ENCODE measurements at places on chromosomes 3 and 15.

DNA sequence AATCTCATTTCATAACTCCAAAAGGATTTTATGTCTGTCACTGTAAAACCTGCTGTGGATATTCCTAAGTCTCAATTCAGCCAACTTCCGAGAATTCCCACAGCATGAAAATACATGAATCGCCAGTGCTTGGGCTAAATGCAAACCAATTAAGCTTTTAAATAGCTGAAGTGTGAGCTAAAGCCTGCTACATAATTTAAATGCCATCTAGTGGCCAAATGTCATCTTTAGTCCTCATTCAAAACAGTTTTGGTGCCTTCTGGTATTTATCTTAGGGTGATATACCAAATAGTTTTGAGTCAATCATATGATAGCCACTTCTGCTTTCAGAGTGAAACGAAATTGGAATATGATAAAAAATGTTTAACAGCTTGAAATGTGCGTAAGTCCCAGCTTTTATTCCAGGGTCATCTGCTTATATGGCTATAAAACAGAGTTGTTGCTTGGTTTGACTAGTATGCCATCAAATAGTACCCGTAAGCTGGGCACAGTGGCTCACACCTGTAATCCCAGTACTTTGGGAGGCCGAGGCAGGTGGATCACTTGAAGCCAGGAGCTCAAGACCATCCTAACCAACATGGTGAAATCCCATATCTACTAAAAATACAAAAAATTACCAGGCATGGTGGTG is 41.8 kb upstream of the CCNL1 start:
- no peak for DNase-seq

GRCh38 chr3:122873741-122874515 is 79.1 kb downstream of the SLC49A4 start:
- no peak for DNase-seq

DNA sequence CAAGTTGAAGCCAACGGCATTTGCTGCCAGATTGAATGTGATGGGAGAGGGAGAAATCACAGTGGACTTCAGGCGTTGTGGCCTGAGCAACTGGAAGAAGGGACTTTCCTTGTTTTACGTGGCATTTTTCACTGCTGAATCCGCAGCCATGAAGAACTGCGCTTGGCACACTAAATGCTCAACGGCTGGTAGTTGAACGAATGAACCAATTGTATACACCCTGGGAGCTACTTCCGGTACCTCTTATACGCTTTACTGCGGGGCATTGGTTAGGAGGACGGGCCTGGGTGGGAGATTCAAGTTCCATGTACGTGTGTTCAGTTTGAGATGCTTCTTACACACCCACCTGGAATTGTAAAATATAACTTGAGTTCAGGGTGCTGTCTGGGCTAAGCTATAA is 5.2 kb downstream of the SYNM start:
- DNase-seq, result no peak

DNA sequence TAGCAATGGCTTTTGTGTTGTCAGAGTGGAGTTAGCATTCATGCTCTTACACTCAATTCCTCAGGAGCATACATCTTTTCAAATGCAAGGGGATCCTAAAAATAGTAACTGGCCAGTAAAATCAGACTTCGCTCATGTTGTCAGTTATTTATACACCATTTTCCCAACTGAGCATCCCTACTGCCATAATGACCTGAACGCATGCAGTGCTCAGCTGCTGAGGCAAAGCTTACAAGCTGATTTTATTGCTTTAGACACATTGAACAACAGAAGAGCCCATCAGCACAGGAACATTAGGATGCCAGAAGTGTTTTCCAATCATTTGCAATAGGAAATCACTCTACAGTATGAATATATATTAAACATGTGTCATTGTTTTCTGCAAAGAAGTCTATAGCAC is 689.7 kb upstream of the BCHE start:
- no peak for DNase-seq

DNA sequence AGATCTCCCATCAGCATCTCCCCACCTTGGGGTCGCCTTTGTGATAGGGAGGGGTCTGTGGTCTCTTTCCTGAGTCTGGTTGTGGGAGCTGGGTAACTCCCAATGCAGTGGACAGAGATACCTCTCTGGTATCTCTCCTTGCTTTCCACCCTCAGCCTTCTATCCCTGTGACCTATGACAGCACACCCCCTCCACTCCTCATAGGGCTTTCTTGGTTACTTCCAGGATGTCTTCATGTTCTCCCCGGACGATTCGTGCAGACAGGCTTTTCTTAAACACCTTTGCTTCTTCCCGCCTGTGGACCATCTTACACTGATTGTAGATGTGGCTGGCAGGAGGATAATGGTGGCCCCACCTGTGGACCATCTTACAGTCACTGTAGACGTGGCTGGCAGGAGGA is 14.2 kb upstream of the NRROS start:
- DNase-seq, result no peak

DNA sequence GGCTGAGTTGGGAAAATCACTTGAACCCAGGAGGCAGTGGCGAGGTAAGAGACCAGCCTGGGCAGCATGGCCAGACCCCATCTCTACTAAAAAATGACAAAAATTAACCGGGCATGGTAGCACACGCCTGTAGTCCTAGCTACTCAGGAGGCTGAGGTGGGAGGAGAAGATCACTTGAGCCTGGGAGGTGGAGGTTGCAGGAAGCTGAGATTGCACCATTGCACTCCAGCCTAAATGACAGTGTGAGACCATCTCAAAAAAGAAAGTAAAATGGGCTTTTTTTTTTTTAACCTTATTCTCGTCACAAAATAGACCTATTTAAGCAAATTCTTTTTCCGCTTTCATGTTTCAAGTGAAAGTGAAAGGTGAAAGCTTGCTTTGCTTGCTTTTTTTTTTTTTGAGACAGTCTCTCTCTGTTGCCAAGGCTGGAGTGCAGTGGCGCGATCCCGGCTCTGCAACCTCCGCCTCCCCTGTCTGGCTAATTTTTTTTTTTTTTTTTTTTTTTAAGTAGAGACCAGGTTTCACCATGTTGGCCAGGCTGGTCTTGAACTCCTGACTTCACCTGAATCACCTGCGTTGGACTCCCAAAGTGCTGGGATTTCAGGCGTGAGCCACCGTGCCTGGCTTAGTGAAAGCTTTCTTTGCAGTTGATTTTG is 3.6 kb downstream of the PDIA3 start:
- DNase-seq, result no peak

DNA sequence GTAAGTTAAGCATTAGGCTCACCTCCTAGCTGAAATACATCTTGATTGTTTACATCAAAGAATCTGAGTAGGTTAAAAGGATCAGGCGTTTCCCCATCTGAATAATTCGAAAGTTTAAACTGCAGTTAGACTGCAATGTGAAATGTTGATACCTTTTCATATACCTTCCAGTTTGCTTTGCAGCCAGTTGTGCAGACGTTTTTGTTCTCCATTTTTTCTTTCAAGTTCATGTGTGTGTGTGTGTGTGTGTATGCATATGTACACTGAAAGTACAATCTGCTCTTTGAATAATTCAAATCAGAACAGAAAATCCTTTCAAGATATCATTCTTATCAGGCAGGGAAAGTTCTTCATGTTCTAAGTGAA is 2.9 kb downstream of the ITPR1 start:
- no peak for DNase-seq

- DNase-seq, result no peak
These were observed 34.9 kb downstream of the PRKCD start for GRCh38 chr3:53195602-53196574.

GRCh38 chr3:127802606-127803005 is 19.7 kb downstream of the MGLL start:
- no peak for DNase-seq

GRCh38 chr3:13636874-13637273 is 87.9 kb downstream of the FBLN2 start:
- DNase-seq, result no peak

- no peak for DNase-seq
These were observed 389 bp upstream of the CCNB2 start for GRCh38 chr15:59104602-59104911.

GRCh38 chr15:93066834-93067648 is 22.0 kb downstream of the RGMA start:
- DNase-seq, result no peak

Data from anterior cingulate cortex (tissue), 58 donors.